ENCODE measurements at places on chromosomes 3 and 15.

DNA sequence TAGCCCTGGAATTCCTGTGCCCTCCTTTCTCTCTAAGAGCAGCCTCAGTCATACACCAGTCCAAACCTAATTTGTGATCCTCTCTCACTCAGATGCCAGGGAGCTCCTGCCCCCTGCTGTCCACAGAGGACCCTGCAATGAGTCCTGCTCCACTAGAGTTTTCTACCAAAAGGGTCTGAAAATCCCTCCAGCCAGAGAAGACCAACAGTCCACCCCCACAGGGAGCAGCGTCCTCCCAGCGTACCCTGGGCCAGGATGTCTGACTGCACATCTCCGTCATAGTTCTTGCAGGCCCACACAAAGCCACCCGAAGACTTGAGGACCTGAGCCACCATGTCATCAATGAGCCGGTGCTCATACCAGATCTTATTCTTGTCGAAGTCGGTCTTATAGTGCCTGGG is 15.4 kb downstream of the IDH2 start:
- DNase-seq = peak; percentile 36

DNA sequence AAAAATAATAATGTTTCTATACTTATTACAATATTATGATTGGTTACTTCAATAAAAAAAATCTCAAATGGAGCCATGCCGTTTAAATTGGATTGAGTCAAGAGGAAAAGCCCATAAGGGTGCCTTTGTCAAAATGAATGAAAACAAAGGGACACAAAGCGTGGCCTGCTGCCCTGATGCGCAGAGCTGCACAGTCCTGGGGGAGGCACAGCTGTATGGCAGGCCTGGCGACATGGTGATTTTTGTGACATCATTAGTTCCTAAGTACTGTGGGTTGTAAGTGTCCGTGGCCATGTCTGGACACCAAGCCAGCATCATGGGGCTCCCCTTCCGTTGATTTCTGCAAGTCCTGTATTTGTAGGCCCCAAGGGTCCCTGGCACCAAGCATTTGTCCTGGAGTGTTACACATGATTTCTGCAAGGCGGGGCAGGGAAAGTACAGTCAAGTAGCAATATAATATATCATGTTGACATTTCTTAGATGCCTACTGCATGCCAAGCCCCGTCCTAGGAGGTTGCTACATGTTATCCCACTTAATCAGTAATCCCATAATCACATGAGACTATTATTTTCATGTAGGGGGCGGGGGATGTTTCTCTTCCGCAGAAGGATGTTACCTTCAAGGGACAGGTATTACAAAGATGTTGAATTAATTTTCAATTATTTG is 59.7 kb downstream of the GHSR start:
- no peak for DNase-seq

GRCh38 chr15:38860674-38861073 is 296.1 kb upstream of the RASGRP1 start:
- DNase-seq = no peak

GRCh38 chr15:32861174-32861573 is 143.4 kb downstream of the GREM1 start:
- DNase-seq = no peak

GRCh38 chr3:194804796-194805195 is 119.1 kb downstream of the FAM43A start:
- no peak for DNase-seq
